ELR (cell line): ENCODE measurements at places on chromosomes 11 and 22.
A peak's percentile ranks its signal among the peaks of the same experiment; 100 is the strongest.

GRCh38 chr22:47807506-47807905 lies 1045.1 kb downstream of the TBC1D22A start:
- no peak for DNase-seq

- DNase-seq, result peak; percentile 70
These were observed 667 bp downstream of the CD81 start for GRCh38 chr11:2377511-2378443.

GRCh38 chr11:91698845-91699244 lies 525.8 kb upstream of the FAT3 start:
- DNase-seq, result no peak

DNA sequence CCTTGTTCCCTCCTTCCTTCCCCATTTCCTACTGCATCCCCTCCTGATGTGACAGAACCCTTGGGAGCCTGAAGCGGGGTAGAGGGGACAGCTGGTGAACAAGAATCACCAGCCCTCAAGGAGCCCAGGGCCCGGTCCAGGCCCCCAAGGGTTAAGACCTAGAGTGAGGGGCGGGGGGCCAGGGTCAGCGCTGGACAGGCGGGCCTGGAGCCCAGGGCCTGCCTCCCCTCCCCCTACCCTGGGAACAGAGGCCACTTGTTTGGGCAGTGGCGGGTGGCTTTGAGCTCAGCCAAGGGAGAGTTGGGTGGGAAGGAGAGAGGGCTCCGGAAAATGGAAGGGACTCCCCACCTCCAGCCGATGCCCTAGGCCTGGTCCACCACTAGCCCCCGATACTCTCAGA lies 2.1 kb downstream of the ARAP1 start:
- no peak for DNase-seq

DNA sequence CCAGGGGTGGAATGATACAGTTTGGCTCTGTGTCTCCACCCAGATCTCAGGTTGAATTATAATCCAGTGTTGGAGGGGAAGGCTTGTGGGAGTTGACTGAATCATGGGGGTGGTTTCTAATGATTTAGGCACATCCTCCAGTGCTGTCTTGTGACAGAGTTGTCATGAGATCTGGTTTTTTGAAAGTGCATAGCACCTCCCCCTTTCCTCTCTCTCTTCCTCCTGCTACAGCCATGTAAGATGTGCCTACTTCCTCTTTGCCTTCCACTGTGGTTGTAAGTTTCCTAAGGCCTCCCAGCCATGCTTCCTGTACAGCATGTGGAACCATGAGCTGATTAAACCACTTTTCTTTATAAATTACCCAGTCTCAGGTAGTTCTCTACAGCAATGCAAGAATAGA lies 45.1 kb downstream of the THAP12 start:
- no peak for DNase-seq

- DNase-seq, result no peak
These were observed 20.9 kb upstream of the ATXN10 start for GRCh38 chr22:45650721-45651120.

DNA sequence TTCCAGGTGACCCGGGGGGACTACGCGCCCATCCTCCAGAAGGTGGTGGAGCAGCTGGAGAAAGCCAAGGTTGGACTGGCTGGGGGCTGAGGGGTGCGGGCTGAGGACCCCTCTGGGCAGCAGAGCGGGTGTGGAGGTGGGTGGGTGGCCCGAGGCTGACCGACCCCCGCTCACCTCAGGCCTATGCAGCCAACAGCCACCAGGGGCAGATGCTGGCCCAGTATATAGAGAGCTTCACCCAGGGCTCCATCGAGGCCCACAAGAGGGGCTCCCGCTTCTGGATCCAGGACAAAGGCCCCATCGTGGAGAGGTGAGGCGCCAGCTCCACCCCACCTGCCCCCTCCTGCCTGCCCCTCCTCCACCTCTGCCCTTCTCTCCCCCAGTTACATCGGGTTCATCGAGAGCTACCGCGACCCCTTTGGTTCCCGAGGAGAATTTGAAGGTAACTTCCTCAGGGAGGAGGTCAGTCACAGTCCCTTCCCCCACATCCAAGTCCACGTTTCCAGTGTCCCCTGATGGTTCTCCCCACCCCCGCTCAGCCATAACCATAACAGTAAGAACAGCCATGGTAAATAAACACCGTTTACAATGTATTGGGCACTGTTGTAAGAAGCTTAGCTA lies 11.2 kb downstream of the DPP3 start:
- peak; percentile 20 for DNase-seq

- DNase-seq, result no peak
These were observed 105.7 kb downstream of the SWAP70 start for GRCh38 chr11:9769621-9770020.

DNA sequence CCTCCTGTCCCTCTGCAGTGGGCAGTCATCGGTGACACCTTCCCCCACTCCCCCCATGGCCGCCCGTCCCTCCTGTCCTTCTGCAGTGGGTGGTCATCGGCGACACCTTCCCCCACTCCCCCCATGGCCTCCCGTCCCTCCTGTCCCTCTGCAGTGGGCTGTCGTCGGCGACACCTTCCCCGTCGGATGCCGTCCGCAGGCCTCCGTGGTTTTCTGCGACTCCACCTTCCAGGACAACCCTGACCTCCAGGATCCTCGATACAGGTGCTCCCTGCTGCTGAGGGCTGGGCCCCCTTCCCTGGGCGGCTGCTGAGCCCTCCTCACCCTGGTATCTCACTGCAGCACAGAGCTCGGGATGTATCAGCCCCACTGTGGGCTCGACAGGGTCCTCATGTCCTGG lies 2.2 kb downstream of the MIOX start:
- no peak for DNase-seq

DNA sequence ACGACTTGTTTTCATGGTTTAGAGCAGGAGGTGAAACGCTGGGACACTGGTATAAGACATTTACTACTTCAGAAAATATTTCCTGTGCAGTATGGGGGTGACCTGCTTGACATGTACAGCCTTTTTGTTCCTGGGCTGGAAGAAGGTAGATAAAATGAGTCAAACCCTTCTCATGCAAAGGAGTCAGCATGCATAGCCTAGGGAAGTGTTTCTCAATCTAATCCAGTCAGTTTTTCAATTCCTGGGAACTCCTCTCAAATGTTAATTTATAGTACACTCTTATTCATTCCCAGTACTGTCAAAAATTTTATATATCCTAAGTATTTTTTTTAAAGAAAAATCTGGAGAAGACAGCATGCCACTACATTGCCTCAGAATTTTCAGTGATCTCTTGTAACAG lies 154.7 kb upstream of the GUCY1A2 start:
- DNase-seq, result peak; percentile 11
